Fibroblast of villous mesenchyme (primary cell): ENCODE measurements at places on chromosomes 2 and 18.

DNA sequence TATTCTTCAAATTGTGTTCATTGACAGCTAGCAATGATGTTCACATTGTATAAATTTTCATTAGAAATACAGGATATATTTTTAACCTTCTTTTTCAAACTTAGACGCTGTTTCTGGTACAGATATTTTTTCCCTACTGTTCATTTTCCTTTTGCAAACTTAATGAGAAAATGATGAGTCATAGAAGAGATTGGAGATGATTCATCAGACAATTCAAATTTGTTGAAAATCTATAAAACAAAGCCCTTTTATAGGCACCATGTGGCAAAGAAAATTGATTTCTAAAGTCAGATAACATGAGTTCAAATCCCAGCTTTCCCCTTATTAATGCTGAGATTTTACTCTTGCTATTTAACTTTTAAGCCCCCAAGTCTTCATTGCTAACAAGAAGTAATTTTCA is 728.8 kb upstream of the DDX18 start:
- DNase-seq, result no peak

DNA sequence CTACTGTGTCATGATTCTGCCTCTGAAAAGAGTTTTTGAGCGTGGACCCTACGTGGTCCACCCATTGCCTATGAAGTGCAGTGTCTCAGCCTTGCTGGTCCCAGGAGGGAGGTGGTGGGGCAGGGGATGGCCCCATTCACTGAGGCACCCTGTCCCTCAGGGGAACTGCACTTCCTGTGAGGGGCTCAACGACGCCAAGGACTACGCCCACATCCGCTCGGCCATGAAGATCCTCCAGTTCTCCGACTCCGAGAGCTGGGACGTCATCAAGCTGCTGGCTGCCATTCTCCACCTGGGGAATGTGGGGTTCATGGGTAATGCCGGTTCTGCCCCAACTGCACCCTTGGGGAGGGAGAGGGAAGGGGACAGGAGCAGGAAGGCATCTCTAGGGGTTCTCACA is 42.5 kb downstream of the MYO7B start:
- no peak for DNase-seq

DNA sequence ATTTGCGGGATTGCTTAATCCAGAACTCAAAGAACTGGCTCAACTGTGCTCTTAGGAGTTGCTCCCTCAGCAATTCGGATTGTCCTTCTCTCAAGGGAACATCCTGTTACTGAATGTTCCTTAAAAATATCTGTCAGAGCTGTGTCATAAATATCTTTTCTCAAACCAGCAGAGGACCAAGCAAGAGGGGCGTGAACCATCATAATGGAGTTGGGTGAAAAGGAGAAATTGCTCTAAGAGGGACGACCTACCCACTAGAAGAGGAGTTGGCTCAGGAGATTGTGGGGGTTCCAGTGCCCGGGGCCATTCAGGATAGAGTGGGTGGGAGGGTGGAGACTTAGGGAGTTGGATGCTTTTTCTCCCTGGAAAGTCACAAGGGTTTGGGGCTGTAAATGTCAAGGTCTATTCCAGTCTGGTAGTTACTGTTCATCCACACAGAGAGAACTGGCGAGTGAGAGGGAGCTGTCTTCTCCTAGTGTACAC is 59.5 kb downstream of the MERTK start:
- DNase-seq, result no peak

- DNase-seq, result no peak
Observed at GRCh38 chr2:133976659-133977058, 277.2 kb upstream of the MGAT5 start.

DNA sequence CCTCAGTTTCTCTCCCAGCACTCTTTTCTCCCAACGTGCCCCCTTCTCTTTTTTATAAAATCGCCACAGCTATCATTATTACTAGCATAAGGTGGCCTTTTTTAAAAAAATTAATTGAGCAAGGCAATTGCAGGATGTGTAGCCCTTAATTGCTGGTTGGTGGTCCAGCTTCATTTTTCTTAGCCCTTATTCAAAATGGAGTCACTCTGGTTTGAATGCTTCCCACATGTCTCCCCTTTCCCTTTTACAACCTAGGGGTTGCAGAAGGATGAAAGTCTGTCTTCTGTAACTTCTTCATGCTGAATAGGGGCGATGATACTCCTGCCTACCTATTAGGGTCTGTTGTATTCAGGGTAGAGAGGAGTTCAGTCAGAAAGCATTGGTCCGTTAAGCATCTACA is 36.6 kb upstream of the PROKR1 start:
- DNase-seq, result no peak

DNA sequence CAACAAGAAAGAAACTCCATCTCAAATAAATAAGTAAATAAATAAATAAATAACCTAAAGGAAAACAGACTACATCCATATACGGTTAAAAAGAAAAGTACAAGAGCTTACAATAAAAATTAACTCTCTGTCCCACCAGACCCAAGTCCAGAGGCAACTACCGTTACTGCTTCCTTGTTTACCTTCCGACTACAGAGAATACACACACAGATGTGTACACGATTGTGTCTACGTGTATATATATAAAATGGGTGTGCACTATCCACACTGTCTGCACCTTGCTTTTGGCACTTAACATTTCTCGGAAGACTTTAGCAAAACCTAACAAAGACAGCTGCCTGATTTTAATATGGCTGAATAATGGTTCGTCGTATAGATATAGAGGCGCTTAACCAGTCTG is 69.9 kb downstream of the ACTR2 start:
- no peak for DNase-seq

GRCh38 chr2:17479875-17480274 is 38.4 kb downstream of the RAD51AP2 start:
- peak; percentile 72 for DNase-seq

- peak; percentile 70 for DNase-seq
Observed at GRCh38 chr2:237614151-237614720, 13.2 kb upstream of the LRRFIP1 start.

GRCh38 chr2:161199912-161200701 is 39.9 kb downstream of the TANK start:
- no peak for DNase-seq

- DNase-seq, result no peak
Observed at GRCh38 chr2:201196003-201196402, 13.1 kb downstream of the CASP10 start.

DNA sequence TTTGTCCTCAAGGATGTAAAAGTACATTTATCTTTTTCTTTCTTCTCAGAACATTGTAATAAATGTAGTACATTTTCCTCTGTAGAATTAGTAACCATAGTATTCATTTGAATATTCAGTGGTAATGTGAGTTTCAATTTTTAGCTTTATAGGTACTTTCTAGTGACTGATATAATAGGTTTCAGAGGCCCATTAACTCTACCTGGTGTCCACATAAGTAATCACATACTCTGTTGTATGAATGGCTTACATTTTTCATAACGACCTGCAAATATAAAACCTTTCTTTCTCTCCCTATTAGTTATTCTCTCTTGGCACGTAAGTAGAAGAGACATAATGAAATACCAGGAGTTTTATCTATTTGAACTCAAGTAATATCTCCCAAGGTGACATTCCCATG is 1017.6 kb downstream of the DPP10 start:
- DNase-seq, result no peak

- DNase-seq, result peak; percentile 27
Observed at GRCh38 chr2:236862961-236863728, 222.5 kb upstream of the COPS8 start.

DNA sequence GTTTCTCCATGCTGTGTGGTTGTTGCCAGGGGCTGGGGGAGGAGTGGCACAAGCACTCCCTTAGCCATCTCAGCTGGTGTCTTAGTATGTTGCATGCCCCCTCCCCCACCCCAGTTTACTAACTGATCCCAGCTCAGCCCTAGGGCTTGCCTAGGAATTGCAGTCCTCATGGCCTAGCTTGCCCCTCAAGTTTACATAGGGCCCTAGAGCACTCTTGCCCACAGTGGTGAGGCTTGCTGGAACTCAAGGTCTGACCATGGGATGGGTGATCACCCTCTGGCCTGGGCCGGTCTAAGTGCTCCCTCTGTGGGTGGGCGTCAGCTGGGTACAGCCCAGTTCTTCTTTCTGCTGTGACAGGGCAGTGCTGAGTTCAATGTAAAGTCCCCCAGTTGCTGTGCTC is 156.1 kb upstream of the PIEZO2 start:
- DNase-seq, result no peak

- DNase-seq, result no peak
Observed at GRCh38 chr2:3071685-3072263, 305.8 kb downstream of the EIPR1 start.

- DNase-seq, result no peak
Observed at GRCh38 chr2:171018522-171018921, 89.5 kb downstream of the GORASP2 start.

GRCh38 chr2:5980450-5981190 is 288.4 kb downstream of the SOX11 start:
- no peak for DNase-seq

DNA sequence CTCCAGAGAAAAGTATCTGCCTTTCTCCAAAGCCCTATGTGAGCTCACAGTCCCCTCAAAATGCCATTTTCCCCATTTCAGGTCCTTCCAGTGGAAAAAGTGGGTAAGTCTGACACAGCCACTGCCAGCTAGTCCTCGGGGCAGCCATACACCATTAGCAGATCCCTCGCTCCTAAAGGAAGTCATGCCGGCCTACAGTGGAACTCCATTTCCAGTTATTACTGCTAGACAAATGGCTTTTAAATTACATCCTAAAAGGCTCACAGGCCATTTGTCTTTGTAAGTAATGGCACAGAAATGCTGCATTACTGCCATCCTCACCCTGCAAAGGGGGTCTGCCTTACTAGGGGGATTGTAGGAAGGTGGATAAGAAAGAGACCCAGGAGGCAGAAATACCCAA is 259.4 kb upstream of the SIX2 start:
- no peak for DNase-seq

DNA sequence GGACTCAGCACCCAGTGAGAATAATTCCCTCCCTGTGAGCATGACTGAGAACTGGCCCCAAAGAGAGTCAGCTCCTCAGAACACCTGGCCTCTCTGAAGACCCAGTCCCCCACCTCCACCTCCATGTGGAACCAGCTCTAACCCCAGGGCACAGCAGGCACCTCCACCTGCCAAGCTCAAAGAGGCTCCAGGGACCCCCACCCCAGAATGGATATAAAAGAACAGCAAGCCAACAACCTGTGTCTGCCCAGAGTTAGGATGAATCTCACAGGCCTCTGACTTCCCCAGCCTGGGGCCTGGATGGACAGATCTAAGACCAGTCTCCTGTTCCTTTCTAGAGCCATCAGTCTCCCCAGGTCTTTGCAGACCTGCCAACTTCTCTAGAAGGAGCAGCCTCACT is 498.5 kb downstream of the EIPR1 start:
- no peak for DNase-seq
